Activated T-helper 1 cell treated with anti-CD3 and anti-CD28 coated beads, Interleukin-12 subunit alpha, Interleukin-12 subunit beta, Interleukin-2, Interleukin-4 antibody, amounts not matched to agents 30 ng/mL and 10 ng/mL and 1 ng/mL, durations not matched to agents 14 hours and 24 hours and 36 hours (primary cell): ENCODE measurements at places on chromosomes 1 and 21. TPM values are rescaled to one million over a fixed set of nuclear protein-coding genes. Genes with fewer than 3 reads are reported as not detected.

DNA sequence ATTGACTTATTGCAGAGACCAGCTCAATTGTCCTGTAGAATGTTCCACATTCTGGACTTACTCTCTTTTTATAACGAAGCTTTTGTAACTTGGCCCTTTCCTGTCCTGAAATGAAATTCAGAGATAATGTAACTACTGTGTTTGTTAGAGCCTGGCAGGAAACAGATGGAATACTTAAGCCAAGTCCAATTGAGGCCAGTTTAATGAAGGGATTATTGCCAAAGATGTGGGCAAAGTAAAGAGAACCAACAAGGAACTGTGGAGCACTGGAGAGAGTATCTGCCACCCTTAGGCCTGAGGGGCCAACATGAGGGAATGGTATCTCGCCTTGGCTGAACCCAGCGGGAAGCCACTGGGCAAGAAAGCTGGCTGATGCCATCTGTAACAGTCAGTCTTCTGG lies 32.9 kb downstream of the MFSD2A start:
- DNase-seq = no peak

The NCAM2 gene
- not detected in 2 replicates for total RNA-seq

GRCh38 chr1:162166917-162167615 lies 97.6 kb downstream of the NOS1AP start:
- DNase-seq = no peak

GRCh38 chr1:100629391-100629790 lies 90.2 kb upstream of the VCAM1 start:
- DNase-seq = no peak

DNA sequence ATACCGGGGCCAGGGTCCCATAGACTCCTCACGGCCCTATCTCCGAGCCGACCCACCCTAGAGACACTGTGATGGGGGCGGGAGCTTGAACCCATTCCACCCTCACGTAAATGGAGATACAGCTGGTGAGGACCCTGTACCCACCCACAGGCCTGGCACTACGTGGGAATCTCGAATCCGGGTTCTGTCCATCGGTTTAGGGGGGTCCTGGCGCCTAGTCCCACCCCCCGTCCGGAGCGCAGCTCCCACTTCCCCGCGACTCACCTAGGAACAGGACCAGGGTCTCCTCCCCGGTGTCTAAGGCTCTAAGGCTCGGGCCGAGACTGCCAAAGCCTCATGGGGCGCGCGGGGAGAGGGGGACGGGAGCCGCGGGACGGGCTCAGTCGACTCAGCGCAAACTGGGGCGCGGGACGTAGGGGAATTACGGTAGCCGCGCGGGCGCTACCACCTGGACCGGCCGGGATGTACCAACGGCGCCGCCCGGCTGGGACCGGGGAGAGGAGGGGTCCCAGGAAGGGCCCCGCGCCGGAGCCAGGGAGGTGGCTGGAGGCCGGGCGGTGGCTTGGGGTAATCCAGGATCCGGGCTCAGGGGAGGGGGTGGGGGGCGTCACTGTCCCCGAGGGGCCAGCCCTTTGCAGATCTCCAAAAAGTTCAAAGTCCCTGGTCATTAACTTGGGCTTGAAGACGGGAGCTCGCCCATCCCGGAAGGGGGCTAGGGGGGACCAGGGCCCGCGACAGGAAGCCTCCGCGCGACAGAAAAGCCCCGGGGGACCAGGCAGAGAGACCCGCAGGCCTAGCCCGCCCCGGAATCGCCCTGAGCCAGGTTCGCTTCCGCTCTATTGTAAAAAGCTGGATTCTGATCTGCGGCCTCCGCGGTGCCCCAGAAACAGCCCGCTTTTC lies 1.0 kb downstream of the PLEKHG5 start:
- DNase-seq = peak; percentile 54

DNA sequence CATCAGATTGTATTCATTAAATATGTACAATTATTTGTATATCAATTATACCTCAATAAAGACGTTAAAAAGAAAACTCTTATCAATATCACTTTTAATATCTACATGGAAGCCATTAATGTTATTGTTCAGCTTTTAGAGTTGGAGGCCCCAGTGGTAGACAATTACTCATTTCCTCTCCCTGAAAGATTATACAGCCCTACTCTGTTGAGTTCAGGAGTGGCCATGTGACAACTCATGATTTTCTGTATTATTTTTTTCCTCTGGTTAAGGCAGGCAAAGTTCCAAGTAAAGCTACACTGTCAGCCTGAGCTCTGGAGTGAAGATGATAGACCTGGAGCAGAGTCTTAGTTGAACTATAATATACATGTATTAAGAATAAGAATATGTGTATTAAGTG lies 247.9 kb upstream of the B3GALT2 start:
- no peak for DNase-seq

GRCh38 chr1:217389895-217390294 lies 241.0 kb downstream of the GPATCH2 start:
- no peak for DNase-seq

GRCh38 chr1:198187973-198188588 lies 31.3 kb downstream of the NEK7 start:
- DNase-seq = no peak

GRCh38 chr1:47572731-47573430 lies 135.0 kb downstream of the FOXD2 start:
- no peak for DNase-seq

- DNase-seq = no peak
Measured at GRCh38 chr1:36529769-36530260, 47.1 kb upstream of the CSF3R start.

- no peak for DNase-seq
Measured at GRCh38 chr1:205095422-205095821, 11.2 kb upstream of the TMEM81 start.

GRCh38 chr1:160522622-160523345 lies at the start of gene SLAMF6:
TSS of gene SLAMF6 (minus strand) at chr1:160523255. CDS start at chr1:160523192, 63 bp downstream.
- peak; percentile 27 for DNase-seq

DNA sequence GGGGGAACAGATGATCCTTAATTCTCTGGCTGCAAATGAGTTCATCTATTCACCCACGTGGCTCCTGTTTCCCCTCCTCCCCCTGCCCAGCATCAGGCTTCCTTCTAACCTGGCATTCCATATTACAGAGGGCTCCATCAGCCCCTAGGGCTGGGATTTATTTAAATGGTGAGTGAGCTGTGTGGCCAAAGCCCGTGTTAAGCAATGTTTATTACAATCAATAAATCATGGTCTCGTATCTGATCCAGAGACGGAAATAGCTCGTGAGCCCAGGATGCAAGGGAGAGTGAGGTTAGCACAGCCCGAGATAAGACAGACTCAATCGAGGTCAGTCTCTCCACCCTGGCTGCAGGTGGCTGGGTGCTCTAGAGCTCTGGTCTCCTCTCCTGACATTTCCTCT lies 43.1 kb upstream of the IGSF21 start:
- DNase-seq = no peak

DNA sequence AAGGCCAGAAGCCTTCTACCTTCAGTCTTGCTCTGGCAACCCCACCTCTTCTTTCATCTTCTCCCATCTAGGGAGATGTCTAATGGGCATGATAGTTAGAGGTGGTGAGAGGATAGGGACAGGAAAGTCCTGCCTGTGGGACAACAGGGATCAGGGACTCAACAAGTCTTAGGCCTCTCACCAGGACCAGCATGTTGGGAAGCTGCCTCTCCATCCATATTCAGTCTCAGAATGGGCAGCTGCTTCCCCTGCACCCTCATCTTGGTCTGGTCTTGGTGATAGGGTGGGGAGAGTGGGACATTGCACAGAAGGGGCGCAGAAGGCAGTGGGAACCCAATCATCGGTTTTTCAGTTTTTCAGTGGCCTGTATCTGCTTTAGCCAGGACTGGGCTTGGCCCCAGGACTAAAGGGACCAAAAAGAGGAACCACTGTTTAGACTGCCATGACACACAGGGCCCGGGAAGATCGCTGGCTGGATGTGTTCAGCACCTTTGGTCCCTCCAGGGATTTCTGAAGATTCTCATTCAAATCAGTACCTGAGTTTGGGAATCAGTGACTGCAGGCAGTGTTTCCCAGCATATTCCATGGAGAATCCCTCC lies 12.7 kb downstream of the RHEX start:
- DNase-seq = no peak

The KRTAP7-1 gene
- not detected in 2 replicates for total RNA-seq

The VHLL gene
- total RNA-seq = 0.56 TPM in 1 of 2 replicates, not detected in the other

GRCh38 chr21:45423968-45424853 lies 19.2 kb downstream of the COL18A1 start:
- DNase-seq = no peak
